ENCODE measurements at places on chromosomes 2 and 18.

DNA sequence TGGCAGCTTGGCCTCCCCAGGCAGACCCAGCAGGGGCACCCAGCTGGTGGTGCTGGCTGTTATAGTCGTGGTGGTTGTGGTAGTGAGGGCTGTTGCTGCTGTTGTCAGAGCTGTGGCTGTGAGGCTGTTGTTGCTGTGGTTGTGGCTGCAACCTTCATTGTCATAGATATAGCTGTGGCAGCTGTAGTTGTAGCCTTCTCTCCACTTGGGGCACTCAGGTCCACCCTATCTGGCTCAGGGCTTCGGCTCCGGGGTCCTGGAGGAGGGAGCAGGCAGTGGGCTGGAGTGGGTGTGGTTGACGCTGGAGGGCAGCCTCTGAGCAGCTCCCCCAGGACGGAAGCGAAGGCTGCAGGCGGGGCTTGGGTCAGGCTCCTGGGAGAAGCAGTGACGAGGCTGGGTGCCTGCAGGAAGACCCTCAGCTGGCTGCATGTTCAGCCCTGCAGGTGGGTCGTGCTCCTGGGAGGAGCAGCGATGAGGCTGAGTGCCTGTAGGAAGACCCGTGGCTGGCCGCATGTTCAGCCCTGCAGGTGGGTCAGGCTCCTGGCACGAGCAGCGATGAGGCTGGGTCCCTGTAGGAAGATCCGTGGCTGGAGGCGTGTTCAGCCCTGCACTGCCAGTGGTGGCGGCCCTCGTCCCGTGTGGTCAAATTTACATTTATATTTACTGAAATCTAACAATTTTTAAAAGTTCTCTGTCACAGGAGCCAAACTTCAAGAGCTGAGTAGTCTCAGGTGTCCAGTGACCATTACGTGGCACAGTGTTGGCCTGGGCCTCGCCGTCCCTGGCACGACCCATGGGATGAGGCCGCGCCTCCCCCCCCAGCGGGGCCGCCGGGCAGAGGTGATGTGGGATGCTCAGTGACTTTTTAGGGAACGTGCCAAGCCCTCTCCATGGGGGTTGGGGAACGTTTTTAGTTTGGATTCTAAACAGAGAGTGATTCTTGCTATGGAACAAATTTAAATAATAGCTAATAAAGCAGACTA lies 79.2 kb upstream of the PXDN start:
- peaks cover 2% of the 10 kb centered on the region for H3K36me3 ChIP-seq
- no peak overlapping the region for H3K27ac ChIP-seq
- DNase-seq: no peak
- no peaks in the 10 kb centered on the region for H3K4me1 ChIP-seq
- H3K27me3 ChIP-seq: no peaks in the 10 kb centered on the region

- H3K4me3 ChIP-seq: no peak overlapping the region
- no peaks in the 10 kb centered on the region for H3K36me3 ChIP-seq
- H3K27ac ChIP-seq: no peak overlapping the region
Observed at GRCh38 chr2:129067953-129068352, 749.3 kb upstream of the HS6ST1 start.

DNA sequence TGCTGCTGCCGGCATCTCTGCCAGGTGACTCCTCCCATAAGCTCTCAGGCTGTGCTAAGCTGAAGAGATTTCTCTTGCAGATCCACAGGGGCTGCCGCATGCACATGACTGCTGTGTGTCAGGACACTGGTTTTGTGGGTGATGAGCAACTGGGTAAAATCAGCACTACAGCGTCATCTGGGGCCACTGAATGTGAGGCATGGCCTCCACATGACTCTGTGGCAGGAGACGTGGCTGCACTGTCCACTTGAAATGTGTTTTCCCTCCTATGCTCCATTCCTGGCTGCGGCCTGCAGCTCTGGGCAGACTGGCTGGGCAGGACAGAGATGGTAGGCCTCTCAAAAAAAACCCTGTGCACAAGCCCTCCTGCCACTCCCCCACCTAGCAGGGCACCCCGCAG lies 63.6 kb downstream of the MARCO start:
- peaks cover 22% of the 10 kb centered on the region for H3K27me3 ChIP-seq
- no peaks in the 10 kb centered on the region for H3K36me3 ChIP-seq
- no peaks in the 10 kb centered on the region for H3K4me1 ChIP-seq
- no peak overlapping the region for H3K27ac ChIP-seq
- no peak overlapping the region for H3K4me3 ChIP-seq

GRCh38 chr2:241992753-241993152 lies 123.2 kb downstream of the RTP5 start:
- DNase-seq: no peak
- H3K4me3 ChIP-seq: no peak overlapping the region
- H3K27ac ChIP-seq: no peak overlapping the region

DNA sequence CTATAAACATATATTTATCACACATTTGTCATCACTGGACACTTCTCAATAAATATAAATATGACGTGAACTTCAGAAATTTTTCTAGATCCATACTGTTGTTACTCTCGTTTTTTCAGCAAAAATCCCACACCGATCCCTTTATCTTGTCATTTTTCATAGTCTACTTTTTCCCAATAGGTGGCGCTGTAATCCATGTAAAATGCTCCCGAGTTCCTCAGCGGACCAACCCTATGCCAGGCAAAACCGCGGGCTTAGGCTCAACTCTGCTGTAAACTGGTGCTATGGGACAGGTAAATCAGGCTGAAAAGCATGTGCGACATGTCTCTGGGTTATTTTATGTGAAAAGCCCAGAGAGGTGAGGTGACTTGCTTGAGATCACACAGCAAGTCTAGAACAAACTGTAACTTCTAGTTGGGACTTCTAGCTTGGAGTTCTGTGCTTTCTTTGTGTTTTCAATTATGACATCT lies 104.0 kb downstream of the COBLL1 start:
- H3K4me1 ChIP-seq: no peaks in the 10 kb centered on the region
- peaks cover 3% of the 10 kb centered on the region for H3K36me3 ChIP-seq
- no peak overlapping the region for H3K4me3 ChIP-seq
- no peak overlapping the region for H3K27ac ChIP-seq
- no peak for DNase-seq
- no peaks in the 10 kb centered on the region for H3K27me3 ChIP-seq

GRCh38 chr2:239588451-239589269 lies 187.8 kb upstream of the HDAC4 start:
- H3K4me3 ChIP-seq: no peak overlapping the region
- peaks cover 3% of the 10 kb centered on the region for H3K36me3 ChIP-seq
- H3K27me3 ChIP-seq: peaks cover 13% of the 10 kb centered on the region
- DNase-seq: no peak
- peaks cover 10% of the 10 kb centered on the region for H3K4me1 ChIP-seq

- H3K36me3 ChIP-seq: no peaks in the 10 kb centered on the region
- no peak for DNase-seq
Observed at GRCh38 chr2:237244976-237245646, 159.4 kb downstream of the COPS8 start.

DNA sequence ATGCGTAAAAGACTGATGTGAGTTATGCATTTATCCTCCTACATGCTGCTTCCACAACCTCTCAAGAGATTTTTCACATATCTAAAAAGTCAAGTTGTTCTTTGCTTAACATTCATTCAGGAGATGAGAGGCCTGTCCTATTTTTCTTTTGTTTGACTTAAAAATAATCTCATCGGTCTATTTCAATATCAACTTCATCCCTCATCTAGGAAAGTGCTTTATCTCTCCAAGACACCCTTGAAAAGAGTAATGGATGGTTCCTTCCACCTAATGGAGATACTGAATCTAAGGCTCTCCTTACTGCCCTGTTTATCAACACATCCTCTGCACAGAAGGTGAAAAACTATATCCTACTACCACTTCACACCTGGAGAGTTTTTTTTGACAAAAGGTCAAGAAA lies 2.4 kb downstream of the NFE2L2 start:
- peaks cover 55% of the 10 kb centered on the region for H3K4me1 ChIP-seq
- H3K27me3 ChIP-seq: no peaks in the 10 kb centered on the region
- H3K36me3 ChIP-seq: peaks cover 23% of the 10 kb centered on the region
- H3K27ac ChIP-seq: peak overlapping the region; percentile 86

DNA sequence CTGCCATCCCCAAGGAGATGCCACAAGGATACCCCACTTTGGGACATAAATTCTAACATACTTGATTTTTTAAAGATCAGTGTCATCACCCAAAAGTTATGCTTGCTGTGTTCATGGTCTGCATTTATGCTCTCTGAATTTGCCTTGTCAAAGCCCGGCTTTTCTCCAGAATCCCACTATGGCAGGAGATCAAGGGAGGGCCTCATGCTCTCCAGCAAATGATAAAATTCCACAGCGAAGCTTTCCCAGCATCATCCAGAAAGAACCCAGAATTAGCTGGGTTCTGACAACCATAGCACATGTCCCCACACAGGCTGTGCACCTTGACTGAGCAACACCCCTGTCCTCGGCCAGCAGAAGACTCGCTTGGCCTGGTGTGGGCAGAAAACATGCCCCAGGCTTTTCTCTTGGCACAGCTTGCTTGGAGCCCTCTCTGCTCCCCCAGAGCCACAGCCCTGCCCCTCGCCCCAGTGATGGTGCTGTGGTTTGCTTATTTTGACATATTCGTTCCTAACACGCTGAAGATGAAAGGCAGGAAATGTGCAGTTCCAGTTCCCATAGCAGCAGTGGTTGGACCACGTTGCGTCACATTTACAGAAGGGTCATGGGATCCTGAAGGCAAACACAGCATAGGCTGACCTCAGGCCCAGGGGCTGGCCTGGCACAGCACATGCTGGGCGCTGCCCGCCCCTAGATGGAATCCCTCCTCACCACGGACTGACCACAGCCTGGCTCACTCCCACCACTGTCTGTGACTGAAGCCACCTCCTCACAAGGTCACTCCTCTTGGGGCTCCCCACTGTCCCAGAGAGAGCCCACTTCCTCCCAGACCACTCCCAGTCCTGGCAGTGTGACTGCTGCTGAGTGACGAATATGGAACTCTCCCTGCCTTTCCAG lies 14.1 kb upstream of the CHRNA1 start:
- H3K4me3 ChIP-seq: peak overlapping the region; percentile 40
- peak overlapping the region; percentile 91 for H3K27ac ChIP-seq
- H3K4me1 ChIP-seq: peaks cover 25% of the 10 kb centered on the region
- H3K27me3 ChIP-seq: no peaks in the 10 kb centered on the region
- H3K36me3 ChIP-seq: peaks cover 14% of the 10 kb centered on the region

DNA sequence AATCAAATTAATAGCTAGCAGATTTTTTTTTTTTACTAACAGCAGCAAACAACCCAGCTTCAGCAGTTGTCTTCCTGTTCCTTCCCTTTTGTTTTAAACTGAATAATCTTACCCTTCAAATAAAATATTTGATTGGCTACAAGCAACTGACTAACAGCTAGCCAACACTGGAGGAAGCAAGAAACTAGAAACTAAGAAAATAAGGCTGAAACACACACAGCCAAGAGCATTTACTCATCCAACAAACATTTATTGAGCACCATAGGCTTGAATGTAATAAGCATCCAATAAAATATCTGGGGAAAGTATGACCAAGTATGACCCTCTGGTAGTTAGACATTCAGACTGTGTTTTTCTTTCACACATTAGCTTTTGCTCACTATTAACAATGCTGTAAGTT lies 189.2 kb downstream of the CD226 start:
- H3K4me3 ChIP-seq: no peak overlapping the region
- DNase-seq: no peak
- H3K36me3 ChIP-seq: no peaks in the 10 kb centered on the region
- H3K4me1 ChIP-seq: peaks cover 17% of the 10 kb centered on the region

GRCh38 chr2:990970-991369 lies 40.3 kb downstream of the SNTG2 start:
- H3K27me3 ChIP-seq: peaks cover 48% of the 10 kb centered on the region
- no peak overlapping the region for H3K4me3 ChIP-seq
- DNase-seq: no peak
- peaks cover 1% of the 10 kb centered on the region for H3K36me3 ChIP-seq
- no peaks in the 10 kb centered on the region for H3K4me1 ChIP-seq

- no peak for DNase-seq
- no peak overlapping the region for H3K27ac ChIP-seq
- no peaks in the 10 kb centered on the region for H3K4me1 ChIP-seq
Observed at GRCh38 chr18:12543697-12544096, 114.2 kb downstream of the SPIRE1 start.

- no peaks in the 10 kb centered on the region for H3K27me3 ChIP-seq
- peak overlapping the region; percentile 92 for H3K27ac ChIP-seq
- no peak overlapping the region for H3K4me3 ChIP-seq
Observed at GRCh38 chr2:98570356-98570755, 38.0 kb downstream of the COA5 start.

GRCh38 chr2:213002383-213002782 lies 149.0 kb downstream of the IKZF2 start:
- DNase-seq: no peak
- H3K4me3 ChIP-seq: no peak overlapping the region
- no peaks in the 10 kb centered on the region for H3K27me3 ChIP-seq
- peaks cover 6% of the 10 kb centered on the region for H3K4me1 ChIP-seq
- no peak overlapping the region for H3K27ac ChIP-seq

DNA sequence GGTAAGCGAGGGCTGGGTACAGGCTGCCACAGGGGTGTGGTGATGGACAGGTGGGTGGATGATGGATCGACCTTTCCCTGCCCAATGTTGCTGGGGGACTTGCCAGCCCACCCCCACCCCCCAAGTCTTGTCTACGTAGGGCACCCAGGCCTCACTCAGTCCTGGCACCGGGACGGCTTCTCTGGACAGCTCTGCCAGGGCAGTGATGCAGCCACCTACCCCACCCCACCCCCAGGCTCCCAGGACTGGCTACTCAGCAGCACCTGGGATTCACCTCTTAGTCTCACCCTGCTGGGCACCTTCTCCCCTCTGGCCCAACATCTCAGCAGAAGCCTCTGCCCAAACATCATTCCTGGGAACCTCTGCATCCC lies 55.7 kb downstream of the ANKMY1 start:
- no peak overlapping the region for H3K27ac ChIP-seq
- peak; percentile 4 for DNase-seq
- H3K4me1 ChIP-seq: no peaks in the 10 kb centered on the region
- H3K27me3 ChIP-seq: no peaks in the 10 kb centered on the region
- H3K36me3 ChIP-seq: peaks cover 8% of the 10 kb centered on the region

DNA sequence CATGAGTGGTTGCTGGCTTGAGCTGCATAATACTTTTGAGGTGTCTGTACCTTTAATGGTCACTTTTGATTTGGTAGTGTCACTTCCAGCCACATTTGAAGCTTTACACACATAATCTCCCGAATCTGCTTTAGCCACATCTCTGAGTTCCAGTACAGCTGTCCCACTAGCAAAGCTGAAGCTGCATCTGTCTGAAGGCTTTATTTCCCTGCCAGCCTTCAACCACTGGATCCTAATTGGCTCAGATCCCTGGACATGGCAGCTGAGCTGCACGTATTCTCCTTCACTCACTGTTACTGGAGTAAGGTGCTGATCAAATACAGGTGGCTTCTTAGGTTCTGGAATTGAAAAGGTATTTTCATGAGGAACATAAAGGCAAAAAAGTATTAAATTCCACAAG lies 99.7 kb downstream of the TTN start:
- no peak for DNase-seq
- no peaks in the 10 kb centered on the region for H3K36me3 ChIP-seq
- no peaks in the 10 kb centered on the region for H3K4me1 ChIP-seq
- no peak overlapping the region for H3K4me3 ChIP-seq
- no peak overlapping the region for H3K27ac ChIP-seq
